Activated T-helper 2 cell treated with anti-CD3 and anti-CD28 coated beads, Interferon-gamma antibody, Interleukin-2, Interleukin-4, amounts not matched to agents 10 μg/mL and 5 μg/mL and 100 μg/mL, durations not matched to agents 14 hours and 24 hours and 36 hours (primary cell): ENCODE measurements at places on chromosomes 11 and 22. TPM values are rescaled to one million over a fixed set of nuclear protein-coding genes. Genes with fewer than 3 reads are reported as not detected.

Gene TEX12
- total RNA-seq, result 0.57 TPM in 1 of 2 replicates, not detected in the other

GRCh38 chr11:34647131-34647530 lies 26.2 kb downstream of the EHF start:
- H3K27ac ChIP-seq, result no peak overlapping the region
- H3K36me3 ChIP-seq, result no peaks in the 10 kb centered on the region
- no peak overlapping the region for H3K4me3 ChIP-seq
- peaks cover 16% of the 10 kb centered on the region for H3K4me1 ChIP-seq
- no peak for DNase-seq

Gene SOX10
- total RNA-seq, result not detected in 2 replicates

GRCh38 chr11:114080769-114081168 lies 21.3 kb downstream of the ZBTB16 start:
- no peak for DNase-seq
- H3K27ac ChIP-seq, result no peak overlapping the region
- H3K4me1 ChIP-seq, result peaks cover 65% of the 10 kb centered on the region
- H3K27me3 ChIP-seq, result peaks cover 37% of the 10 kb centered on the region

DNA sequence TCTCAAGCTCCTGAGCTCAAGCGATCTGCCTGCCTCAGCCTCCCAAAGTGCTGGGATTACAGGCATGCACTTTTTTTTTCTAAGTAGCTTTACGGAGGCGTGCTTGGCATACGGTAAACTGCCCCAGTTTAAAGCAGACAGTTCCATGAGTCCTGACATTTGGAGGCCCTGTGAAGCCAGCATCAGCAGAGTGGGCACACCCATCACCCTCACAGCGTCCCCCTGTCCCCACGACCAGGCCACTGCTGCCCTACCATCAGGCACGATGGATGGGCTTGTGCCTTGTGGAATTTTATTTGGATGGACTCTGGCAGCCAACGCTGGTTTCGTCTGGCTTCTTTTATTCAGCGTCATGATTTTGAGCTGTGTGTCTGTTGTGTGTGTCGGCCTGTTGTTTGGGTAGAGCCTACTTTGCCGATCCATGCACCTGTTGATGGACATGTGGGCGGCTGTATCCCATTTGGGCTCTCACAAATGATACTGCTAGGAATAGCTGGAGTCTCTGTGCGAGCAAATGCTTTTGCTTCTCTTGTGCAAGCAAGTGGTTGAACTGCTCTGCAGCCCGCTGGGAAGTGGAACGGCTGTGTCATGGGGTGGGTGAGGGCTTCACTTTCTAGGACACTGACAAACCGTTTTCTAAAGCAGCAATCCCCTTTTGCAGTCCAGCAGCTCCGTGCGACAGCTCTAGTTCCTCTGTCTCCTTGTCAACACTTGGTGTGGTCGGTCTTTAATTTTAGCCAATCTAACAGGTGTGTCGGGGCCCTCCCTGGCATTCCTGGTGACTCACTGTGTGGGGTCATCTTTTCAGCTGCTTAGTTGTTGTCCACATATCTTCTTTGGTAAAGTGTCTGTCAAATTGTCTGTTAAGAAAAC lies 23.8 kb downstream of the KCNQ1 start:
- peaks cover 19% of the 10 kb centered on the region for H3K4me1 ChIP-seq
- no peak for DNase-seq
- H3K36me3 ChIP-seq, result no peaks in the 10 kb centered on the region
- no peak overlapping the region for H3K27ac ChIP-seq

Gene MMP1
- total RNA-seq, result not detected in 2 replicates

DNA sequence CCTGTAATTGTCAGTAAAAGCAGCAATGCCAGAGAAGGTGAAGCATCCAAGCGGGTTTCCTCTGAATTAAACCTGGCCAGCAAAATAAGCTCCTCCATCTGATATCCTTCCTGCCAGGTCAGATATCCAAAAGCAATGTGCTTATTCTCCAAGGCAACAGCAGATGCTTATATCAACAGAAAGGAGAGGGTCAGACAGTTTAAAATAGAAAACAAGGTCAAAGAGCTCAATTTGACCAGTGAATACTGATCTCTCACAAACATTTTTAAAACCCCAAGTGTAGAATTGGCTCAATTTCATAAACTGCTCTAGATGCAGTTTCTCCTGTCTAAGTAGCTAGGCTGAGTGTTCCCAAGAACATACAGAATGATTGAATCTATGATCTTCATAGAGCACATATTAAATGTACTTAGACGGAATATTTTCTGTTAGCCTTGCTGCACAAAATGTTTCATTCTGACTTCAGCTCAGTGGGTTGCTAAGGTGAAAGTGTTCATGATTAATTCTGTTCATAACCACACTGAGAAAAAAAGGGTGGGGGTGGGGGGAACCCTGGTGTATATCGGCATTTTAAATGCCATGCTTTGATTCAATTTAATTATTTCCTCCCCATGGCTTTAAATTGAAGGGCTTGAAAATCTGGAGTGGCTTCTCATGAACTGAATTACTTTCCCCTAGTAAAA lies 174.2 kb upstream of the ARHGAP20 start:
- H3K27ac ChIP-seq, result no peak overlapping the region
- no peaks in the 10 kb centered on the region for H3K36me3 ChIP-seq
- H3K27me3 ChIP-seq, result peaks cover 2% of the 10 kb centered on the region
- no peak overlapping the region for H3K4me3 ChIP-seq

DNA sequence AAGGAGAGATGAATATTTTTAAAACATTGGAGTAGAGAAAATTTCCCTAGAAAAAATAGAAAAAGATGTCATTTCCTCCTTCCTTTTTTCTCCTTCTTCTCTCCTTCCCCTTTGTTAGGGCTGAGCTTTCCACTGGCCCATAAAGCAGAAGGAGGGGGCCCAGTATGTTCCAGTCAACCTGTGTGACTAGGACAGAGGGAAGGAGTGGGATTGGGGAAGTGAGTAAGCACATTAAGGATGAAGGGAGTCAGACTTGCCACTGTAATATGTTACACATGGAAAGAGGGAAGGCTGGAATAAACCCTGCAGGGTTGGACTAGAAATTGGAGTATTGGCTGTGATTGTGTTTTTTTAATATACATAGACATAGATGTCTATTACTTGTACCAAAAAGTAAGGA lies 20.1 kb upstream of the SPINDOC start:
- H3K27me3 ChIP-seq, result peaks cover 2% of the 10 kb centered on the region
- no peak for DNase-seq
- H3K4me1 ChIP-seq, result no peaks in the 10 kb centered on the region
- no peak overlapping the region for H3K4me3 ChIP-seq
- no peak overlapping the region for H3K27ac ChIP-seq

DNA sequence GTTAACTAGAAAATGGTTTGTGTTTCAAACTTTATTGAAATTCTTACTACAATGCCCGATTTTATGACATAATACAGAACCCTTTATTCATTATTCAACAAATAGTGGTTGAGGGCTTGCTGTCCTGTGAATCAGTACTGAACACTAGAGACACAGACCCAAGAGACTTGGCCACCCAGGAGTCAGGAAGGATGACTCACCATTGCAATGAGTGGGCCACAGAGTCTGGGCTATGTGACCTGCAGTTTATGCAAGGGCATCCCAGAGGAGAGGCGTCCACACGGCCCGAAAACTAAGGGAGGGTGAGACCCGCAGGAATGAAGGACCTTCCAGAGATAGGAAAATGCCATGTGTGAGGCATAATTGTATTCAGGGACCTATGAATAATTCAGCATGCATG lies 143.8 kb upstream of the DDI1 start:
- no peak overlapping the region for H3K27ac ChIP-seq
- no peak overlapping the region for H3K4me3 ChIP-seq
- no peak for DNase-seq
- H3K36me3 ChIP-seq, result no peaks in the 10 kb centered on the region
- H3K27me3 ChIP-seq, result no peaks in the 10 kb centered on the region
- H3K4me1 ChIP-seq, result no peaks in the 10 kb centered on the region

GRCh38 chr11:45926536-45927331 lies 4.3 kb downstream of the LARGE2 start:
- no peak overlapping the region for H3K4me3 ChIP-seq
- peaks cover 17% of the 10 kb centered on the region for H3K27me3 ChIP-seq

GRCh38 chr11:10514202-10514601 lies 26.8 kb downstream of the RNF141 start:
- no peaks in the 10 kb centered on the region for H3K27me3 ChIP-seq
- H3K4me3 ChIP-seq, result no peak overlapping the region
- no peak overlapping the region for H3K27ac ChIP-seq
- no peak for DNase-seq
- peaks cover 2% of the 10 kb centered on the region for H3K4me1 ChIP-seq
- peaks cover 22% of the 10 kb centered on the region for H3K36me3 ChIP-seq

- no peak overlapping the region for H3K4me3 ChIP-seq
- H3K27me3 ChIP-seq, result no peaks in the 10 kb centered on the region
- no peak overlapping the region for H3K27ac ChIP-seq
- H3K4me1 ChIP-seq, result no peaks in the 10 kb centered on the region
- DNase-seq, result no peak
These were observed 999.6 kb downstream of the BRD1 start for GRCh38 chr22:48827904-48828555.

- no peaks in the 10 kb centered on the region for H3K27me3 ChIP-seq
- H3K27ac ChIP-seq, result no peak overlapping the region
- H3K4me3 ChIP-seq, result no peak overlapping the region
- DNase-seq, result no peak
- no peaks in the 10 kb centered on the region for H3K4me1 ChIP-seq
These were observed 50.0 kb upstream of the CLTCL1 start for GRCh38 chr22:19341500-19341899.

- no peaks in the 10 kb centered on the region for H3K27me3 ChIP-seq
- no peak overlapping the region for H3K4me3 ChIP-seq
- H3K27ac ChIP-seq, result no peak overlapping the region
- peaks cover 15% of the 10 kb centered on the region for H3K36me3 ChIP-seq
- peaks cover 36% of the 10 kb centered on the region for H3K4me1 ChIP-seq
These were observed 381.6 kb downstream of the ETS1 start for GRCh38 chr11:128205796-128206195.
